Vein endothelial cell (primary cell): ENCODE measurements at places on chromosomes 12 and 14. TPM values are rescaled to one million over a fixed set of nuclear protein-coding genes. Genes with fewer than 3 reads are reported as not detected.

Gene DEGS2
- under 0.01 and 0.10 TPM in 2 replicates for total RNA-seq

Gene CLEC2A
- not detected in 2 replicates for total RNA-seq

Gene MGST1
- total RNA-seq = 17.6 and 39.3 TPM in 2 replicates

Gene CYP46A1
- 0.19 TPM in 1 of 2 replicates, not detected in the other for total RNA-seq

Gene FAM234B
- total RNA-seq = 7.3 and 8.8 TPM in 2 replicates
